HCEC 1CT (cell line): ENCODE measurements at places on chromosomes 11 and 22.
A peak's percentile ranks its signal among the peaks of the same experiment; 100 is the strongest.

GRCh38 chr11:121225382-121225781 is 67.2 kb upstream of the SC5D start:
- DNase-seq: no peak

DNA sequence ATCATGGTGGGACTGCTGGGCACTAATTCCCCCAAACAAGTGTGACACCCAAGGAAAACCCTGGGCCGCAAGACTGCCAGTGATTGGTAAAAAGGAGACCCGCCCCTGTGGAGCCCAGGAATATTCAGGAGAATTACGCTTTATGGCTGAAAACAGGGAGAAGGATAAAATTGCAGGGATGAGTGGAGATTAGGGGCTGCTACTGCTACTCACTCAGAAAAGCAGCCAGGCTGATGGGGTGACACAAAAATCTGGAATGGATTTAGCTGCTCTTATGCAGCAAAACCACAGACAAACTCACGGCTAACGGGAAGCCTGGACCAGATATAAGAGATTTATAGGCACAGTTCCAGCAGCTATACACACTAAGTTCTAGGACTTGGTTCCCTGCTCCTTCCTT is 4.4 kb upstream of the FBXO3 start:
- peak; percentile 29 for DNase-seq

DNA sequence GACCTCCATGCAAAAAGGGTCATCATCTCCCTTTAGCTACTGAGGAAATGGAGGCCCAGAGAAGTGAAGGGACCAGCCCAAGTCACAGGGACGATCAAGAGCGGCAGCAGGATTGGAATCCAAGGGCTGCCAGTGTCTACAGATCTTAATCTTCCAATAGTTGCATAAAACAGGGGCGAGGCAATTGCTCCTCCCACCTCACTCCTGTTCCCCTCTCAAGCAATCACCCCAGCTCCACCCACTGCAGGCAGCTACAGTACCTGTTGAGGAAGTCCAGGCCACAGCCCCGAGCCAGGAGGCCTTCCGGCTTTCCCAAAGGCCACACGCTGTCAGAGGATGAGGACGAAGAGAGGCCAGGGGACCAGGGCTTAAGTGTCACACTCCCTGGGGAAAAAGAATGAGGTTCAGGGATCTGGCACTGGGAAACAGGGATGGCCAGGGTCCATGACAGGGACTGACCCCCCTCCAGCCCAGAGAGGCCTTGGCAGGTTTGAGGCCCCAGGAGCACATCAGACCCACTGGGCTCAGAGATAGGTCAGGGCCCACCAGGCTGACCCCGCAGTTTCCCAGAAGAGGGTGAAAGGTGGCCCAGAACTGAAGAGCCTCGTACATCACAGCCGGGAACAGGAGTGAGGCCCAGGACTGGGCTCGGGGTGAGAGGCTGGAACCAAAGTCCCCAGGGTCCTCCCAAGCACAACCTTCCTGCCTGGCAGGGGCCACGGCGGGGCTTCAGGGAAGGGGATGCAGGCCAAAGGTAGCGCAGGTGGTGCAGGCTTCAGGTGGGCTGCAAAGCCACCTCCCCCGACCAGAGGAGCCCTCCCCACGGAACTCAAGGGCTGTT is 16.4 kb upstream of the MFNG start:
- no peak for DNase-seq

- peak; percentile 26 for DNase-seq
These were observed 54.6 kb upstream of the SLC22A12 start for GRCh38 chr11:64536396-64536941.

GRCh38 chr11:88203604-88204003 is 28.4 kb upstream of the RAB38 start:
- DNase-seq: no peak

- peak; percentile 81 for DNase-seq
These were observed 23.2 kb upstream of the SESN3 start for GRCh38 chr11:95254131-95254704.

GRCh38 chr11:33059331-33060007 is 20.1 kb downstream of the TCP11L1 start:
- DNase-seq: no peak

GRCh38 chr11:61375761-61376108 is 13.6 kb downstream of the TMEM138 start:
- no peak for DNase-seq

DNA sequence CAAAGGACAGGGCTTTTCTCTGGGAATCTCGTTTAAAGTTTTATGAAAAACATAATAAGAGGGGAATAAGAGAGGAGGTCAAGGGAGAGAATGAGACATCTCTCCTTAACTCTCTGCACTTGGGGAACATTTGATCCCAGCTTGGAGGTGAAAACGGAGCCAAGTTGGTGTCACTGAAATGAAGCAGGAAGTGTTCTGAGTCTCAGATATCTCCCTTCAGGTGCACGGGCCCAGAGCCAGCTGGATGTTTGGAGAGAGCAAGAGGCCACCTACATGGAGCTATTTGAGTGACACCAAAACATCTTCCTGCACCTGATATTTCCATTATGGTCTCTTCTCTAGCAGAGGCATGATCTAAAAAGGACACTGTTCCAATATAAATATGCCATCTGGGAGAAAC is 85.7 kb downstream of the BLID start:
- no peak for DNase-seq
